ENCODE measurements at places on chromosomes 13 and 19. TPM values are rescaled to one million over a fixed set of nuclear protein-coding genes. Genes with fewer than 3 reads are reported as not detected.
A peak's percentile ranks its signal among the peaks of the same experiment; 100 is the strongest.

Gene ERICH6B
- total RNA-seq = not detected

Gene CLDN10
- total RNA-seq = not detected

Gene BST2
- 4.3 TPM for total RNA-seq

Gene FAM216B
- 0.26 TPM for total RNA-seq

DNA sequence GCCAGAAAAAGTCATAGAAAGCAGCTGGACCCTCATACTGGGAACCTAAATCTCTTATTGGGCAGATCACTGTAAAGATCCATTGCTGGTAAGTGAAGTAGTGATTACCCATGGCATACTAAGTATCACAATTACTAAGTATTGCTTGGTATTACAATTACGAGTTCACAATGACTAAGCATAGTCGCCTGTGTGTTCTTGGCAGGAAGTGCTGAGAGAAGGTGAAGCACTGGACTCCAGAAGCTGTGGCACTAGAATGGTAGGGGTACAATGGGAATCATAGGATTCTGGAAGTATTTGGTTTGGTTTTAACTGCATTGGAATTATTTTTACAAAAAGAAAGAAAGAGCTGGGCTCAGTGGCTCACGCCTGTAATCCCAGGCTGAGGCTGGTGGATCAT, 20.3 kb downstream of the LGALS16 start:
- no peak for DNase-seq

- DNase-seq = peak; percentile 12
Observed at GRCh38 chr19:19109601-19110000, 28.7 kb downstream of the TMEM161A start.

DNA sequence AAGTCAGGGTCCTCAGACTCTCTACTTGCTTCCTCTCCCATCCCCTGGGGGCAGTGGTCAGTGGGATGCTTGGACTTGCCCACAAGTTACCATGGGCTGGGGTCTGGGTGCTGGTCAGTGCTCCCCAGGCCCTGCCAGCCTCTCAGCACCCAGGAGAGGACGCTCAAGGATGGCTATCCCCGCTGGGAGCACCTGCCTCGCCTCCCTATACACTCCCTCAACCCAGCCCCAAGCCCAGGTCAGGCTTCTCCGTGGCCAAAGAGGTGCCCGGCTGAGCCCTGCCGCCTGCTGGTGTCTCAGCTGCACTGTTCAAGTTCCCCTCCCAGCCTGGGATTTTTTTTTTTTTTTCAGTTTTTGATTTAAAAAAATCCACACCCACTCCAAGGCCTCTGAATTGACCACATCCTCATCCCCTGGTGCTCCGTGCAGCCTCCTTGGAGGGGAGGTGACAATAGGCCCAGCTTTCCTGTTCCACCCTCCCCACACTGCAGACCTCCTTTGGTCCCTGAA, 10.8 kb downstream of the F2RL3 start:
- peak; percentile 15 for DNase-seq

DNA sequence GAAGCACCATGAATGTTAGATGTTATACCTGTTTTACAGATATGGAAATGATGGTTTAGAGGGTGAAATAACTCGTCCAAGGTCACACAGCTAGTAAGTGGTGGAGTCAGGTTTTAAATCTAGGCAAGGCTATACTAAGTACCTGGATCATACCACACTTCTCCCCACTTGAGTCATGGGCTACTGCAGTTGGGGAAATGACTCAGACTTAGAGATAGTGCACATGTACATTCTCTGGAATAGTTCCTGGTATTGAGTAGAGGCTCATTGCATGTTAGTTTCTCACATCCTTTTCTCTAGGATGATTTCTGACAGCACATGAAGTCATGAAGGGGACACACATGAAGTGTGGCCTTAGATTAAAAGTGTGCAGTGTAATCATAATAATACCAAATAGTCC, 76.2 kb upstream of the TNFSF11 start:
- peak; percentile 77 for DNase-seq

DNA sequence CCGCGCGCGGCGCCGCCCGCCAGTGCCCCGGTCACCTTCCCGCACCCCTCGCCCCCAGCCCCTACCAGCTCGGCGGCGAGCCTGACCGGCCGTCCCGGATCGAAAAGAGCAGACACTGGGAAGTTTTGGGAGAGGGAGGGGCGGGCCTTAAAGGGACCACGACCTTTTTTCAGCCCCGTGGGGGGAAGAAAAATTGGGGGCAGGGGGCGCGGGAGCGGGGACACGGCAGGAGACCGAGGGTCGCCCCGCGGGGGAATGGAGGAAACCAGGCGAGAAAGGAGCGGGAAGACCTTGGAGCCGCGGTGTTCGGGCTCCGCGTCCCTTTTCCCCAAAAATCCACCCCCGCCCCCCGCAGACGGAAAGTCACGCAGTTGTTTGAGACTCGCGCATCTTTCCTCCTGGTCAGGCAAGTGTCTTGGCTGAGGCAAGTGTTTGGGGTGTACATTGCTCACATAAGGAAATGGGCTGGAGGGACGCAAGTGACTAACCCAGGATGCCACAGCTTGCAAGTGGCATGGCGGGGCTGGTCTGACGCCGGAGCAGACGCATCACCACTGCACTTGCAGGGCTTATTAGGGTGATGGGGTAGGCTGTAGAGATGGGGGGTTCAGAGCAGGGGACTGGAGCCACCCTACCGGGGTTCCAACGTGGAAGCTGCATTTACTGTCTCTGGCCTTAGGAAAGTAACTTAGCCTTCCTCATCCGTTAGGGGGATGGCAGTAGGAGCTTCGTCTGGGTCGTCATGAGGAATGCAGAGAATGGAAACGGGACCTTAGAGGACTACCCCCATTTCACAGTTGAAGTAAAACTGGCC, 2.7 kb upstream of the HNRNPL start:
- peak; percentile 69 for DNase-seq

GRCh38 chr13:106343836-106344235, 191.6 kb downstream of the EFNB2 start:
- DNase-seq = no peak

DNA sequence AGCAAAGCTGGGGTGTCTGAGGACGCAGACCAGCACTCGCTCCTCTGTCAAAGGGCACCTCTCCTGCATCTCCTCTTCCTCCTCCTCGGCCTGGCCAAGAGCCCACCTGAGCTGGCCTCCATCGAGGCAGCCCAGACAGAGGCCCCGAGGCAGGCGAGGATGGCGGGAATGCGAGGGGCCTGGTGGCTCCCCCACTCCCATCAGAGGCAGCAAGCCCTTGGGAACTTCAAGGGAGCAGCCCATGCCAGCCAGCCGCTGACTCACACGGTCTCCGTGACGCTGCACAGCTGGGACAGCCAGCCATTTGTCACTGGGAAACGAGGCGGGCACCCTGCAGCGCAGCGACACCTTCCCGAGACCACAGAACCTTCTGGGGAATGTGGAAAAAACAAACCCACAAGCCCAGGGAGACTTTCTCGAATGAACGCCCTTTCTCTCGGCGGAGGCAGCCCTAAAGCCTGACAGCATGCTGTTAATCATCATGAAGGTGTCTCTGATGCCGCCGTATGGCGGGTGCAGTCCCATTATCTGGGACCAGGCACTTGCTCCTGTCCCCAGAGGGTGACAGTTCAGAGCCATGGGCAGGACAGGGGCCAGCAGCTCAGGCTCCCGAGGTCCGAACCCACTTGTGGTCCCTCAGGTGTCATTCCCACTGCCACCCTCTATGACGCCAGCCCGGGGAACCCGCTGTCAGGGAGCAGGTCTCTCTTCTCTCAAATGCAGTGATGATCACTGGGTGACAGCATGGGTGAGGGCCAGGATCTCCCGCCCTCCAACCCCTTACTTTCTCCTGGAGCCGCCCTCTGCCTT, 53.0 kb downstream of the PEPD start:
- peak; percentile 17 for DNase-seq

All from fibroblast of lung (primary cell).